Central memory CD8-positive, alpha-beta T cell (primary cell): ENCODE measurements at places on chromosomes 12 and 14.
A peak's percentile ranks its signal among the peaks of the same experiment; 100 is the strongest.

DNA sequence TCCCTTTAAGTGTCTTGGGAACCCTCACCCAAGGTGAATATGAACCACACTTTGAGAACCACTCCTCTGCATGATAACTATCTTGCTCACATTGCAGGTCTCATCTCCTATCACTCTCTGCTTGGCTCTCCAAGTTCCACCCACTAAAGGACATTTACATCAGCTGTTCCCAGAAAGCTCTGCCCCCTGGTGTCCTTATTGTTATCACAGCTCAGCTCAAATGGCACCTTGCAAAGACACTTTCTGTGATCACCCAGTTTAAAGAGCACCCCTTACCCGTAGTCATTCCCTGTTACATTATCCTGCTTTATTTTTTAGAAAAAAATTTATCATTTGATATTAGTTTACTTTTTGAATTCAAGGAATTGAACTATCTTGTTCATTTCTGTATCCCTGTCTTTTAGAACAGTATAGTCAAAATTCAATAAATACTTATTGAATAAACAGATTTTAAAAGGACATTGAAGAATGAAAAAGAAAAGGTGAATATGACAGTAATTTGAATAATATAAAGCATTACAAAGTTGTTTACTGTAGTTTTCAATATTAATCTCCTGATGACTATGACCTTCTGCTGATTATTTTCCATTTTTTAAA lies 20.5 kb upstream of the GUCY2C start:
- peak; percentile 19 for DNase-seq

DNA sequence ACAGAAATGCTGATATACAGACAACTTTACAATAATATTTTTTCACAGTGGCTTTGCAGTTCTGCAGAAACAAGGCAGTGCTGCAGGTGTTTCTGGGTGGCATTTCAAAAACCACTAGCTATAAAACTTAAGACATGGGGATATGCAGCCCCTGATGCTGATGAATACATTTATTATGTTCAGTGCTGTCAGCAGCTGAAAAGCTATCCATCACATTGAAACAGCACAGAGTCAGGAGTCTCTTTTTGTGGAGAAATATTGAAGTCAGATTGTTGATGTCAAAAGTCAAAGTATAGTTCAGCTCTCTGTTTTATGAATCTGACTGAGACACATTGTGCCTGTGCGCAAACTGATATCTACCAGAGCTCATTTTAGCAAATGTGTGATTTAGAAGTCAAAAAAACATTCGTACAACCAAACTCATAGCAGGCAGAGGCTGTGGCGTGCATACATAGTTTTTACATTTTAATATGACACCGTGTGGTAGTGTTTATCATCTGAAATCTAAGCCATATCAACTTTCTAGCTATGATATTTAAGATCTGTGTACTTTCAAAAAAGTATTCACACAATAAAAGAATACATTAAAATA lies 467.6 kb downstream of the PRKD1 start:
- no peak for DNase-seq

- no peak for DNase-seq
These were observed 45.3 kb downstream of the ST8SIA1 start for GRCh38 chr12:22289250-22289649.

DNA sequence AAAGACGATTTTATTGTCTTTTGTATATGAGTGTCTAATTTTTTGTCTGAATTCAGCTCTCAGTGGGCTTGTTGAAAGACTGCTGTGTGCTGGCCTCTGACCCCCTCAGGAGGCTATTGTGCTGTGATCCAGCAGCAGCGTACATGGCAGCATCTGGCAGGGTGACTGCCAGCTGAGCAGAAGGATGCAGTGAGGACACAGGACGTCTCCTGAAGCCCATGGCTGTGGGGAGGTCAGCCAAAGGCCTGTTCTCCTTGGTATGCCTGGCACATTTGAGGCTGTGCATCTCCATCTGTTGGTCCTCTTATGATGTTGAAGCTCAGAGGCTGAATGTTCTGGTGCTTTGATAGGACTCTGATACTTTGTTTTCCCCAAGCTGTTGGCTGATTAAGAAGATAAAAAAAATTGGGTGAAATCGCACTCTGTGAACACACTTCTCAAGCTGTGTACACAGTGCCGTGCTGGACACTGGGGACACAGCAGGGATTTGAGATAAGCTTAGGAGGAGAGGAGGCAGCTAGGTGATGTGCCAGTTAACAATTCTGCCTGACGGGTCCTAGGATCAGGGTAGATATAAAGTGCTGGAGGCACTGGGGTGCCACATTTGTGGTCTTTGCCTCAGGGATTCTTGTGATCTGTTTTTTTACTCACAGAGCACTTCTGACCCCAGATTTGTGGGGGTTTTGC lies 37.5 kb downstream of the EID3 start:
- DNase-seq, result no peak

GRCh38 chr12:50425589-50426258 lies 25.0 kb downstream of the LARP4 start:
- DNase-seq, result no peak

DNA sequence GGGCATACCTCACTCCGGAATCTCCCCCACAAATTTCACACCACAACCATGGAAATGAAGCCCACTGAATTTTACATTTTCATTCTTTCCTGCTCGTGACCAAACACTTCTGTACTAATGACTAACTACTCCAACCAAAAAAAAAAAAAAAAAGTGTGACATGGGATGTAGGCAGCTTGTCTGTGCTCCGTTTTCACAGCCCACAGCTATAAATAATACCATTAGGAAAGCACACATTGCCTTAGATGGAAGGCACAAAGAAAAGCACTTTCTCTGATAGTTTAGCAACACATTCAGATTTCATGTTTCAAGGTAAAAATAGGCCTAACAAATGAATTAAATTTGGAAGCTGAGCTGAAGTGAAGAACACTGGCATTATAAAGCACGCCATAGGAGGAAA lies 42.5 kb downstream of the DUSP6 start:
- no peak for DNase-seq

GRCh38 chr14:105326891-105327694 lies 12.5 kb downstream of the PACS2 start:
- DNase-seq, result no peak

GRCh38 chr12:80272387-80272915 lies 171.6 kb upstream of the PTPRQ start:
- no peak for DNase-seq

- DNase-seq, result no peak
These were observed 12.2 kb downstream of the SLC38A2 start for GRCh38 chr12:46360370-46360769.

- no peak for DNase-seq
These were observed 214.1 kb upstream of the PLEKHG7 start for GRCh38 chr12:92488735-92489134.

GRCh38 chr12:12747278-12747677 lies 30.1 kb downstream of the CDKN1B start:
- no peak for DNase-seq

- no peak for DNase-seq
These were observed 116.4 kb upstream of the CCND2 start for GRCh38 chr12:4157122-4157521.

DNA sequence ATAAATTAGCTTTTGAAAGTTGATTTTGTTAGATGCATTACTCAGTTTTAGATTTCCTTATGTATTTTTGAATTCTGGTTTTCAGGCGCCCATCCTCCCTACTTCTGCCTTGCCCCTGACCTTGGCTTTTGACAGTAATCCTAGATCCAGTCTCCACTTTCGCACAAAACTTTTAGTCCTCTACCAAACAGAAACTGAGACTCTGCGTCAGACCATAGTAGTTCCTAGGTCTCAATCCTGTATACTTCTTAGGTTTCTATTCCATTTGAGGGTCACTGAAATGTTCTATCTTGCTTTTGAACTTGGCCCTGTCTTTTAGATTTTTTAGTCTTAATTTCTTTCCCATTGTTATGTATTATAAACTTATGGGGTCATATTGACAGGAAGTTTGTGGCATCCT lies 307.9 kb upstream of the GARIN6 start:
- no peak for DNase-seq

DNA sequence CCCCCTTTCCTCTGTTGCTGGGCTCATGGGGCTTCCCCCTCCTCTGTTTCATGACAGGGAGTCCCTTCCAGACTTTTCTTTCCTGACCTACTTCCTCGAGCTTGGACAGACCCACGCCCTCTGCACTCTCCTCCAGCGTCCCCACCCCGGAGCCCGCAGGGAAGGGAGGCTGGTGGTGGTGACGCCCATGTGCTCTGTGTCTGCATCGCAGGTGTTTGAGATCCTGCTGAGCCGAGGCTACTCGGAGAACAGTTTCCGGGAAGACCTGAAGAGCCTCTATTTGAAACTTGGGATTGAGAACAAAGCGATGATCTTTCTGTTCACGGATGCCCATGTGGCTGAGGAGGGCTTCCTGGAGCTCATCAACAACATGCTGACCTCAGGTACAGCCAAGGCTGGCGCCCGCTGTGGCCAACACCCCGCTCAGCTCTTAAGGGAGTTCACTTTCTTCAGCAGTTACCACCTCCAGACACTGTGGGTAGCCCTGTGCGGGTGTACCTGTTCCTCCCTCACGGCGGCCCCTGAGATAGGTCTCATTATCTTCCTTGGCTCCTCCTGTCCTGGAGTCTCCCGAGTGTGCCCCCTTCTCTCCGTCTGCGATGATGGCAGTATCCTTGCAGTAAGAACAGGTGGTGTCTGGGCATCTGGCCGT lies 85.6 kb downstream of the CCDC92 start:
- no peak for DNase-seq

DNA sequence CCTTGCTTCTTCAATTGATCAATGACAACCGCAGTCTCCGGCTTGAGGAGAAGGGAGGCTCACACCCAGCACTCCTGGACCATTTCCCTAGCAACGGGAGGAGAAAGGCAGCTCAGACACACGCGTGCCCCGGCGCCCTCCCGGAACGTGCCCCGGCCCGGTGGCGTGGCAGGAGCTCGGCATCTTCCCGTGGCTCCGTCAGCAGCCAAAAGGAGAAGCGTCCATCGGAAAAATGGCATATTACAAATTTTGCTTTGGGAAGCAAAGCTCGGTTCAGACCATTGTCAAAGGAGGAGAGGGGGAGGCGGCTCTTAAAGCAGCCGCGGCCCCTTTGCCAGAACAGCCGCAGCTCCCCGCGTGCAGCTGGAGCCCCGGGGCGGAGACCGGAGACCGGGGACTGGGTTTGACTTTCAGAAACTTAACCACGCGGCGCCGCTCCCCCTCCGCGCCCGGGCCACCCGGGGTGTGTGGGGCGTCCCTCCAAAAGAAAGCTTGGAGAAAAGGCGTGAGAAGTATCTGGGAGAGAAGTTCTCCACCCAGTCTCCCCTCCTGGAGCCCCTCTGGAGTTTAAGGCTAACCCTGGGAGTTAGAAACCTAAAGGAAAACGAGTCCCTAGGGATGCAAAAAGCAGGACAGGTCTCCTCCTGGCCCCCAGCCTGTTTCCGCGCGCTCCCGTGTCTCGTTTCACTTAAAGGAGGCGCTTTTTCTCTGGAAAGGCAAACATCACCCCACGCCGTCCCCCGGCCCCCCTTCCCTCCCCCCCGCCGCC lies 545 bp downstream of the PPFIA2 start:
- DNase-seq, result no peak

GRCh38 chr12:75660805-75661404 lies 149.5 kb upstream of the KRR1 start:
- DNase-seq, result no peak

DNA sequence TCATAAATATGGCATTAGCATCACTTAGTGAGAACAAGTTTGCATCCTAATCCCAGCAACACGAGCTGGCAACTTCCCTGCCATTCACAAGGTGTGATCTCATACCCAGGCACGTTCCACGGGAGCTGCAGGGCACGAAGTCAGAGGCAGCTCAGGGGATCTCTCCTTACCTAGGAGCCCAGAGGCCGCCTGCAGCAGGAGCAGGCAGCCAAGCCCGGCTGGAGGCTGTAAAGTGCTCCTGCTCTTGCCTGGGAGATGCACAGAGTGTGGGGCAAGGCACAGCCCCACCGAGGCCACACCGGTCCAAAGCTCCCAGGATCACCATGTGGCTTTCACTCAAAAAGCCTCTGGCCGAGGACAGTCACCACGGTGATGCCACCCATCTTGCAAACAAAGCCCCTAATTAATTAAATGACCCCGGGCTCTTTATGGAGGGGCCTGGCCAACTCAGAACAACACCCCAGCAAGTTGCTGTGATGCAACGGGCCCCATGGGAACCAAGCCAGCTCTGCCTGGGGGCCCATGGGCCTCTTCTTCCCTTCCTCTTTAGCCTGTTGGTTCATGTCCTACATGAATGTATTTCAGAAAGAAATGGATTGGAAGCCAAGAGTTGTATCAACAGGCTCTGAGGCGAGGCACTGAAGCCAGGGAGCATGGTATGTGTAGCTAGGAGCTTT lies 26.5 kb downstream of the NUAK1 start:
- no peak for DNase-seq

GRCh38 chr12:88743946-88744685 lies 163.8 kb upstream of the KITLG start:
- no peak for DNase-seq

DNA sequence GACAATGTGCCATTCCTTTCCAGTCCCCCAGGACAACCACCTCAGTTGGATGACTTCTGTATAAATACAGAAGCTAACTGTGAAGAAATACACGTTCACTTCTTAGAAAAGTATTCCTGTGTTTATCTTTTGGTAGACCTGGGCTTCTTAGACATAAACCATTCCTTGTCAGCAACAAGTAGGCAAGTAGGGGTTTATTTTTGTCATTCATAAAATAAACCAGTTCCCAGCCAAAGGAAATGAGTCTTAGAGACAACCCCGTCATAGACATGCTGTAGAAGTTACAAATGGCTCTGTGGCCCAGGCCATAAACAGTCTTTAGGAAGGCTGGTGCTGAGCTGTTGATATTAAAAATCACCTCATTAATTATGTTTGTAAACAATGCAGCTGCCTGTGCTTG lies 243.2 kb downstream of the SPTSSA start:
- no peak for DNase-seq

DNA sequence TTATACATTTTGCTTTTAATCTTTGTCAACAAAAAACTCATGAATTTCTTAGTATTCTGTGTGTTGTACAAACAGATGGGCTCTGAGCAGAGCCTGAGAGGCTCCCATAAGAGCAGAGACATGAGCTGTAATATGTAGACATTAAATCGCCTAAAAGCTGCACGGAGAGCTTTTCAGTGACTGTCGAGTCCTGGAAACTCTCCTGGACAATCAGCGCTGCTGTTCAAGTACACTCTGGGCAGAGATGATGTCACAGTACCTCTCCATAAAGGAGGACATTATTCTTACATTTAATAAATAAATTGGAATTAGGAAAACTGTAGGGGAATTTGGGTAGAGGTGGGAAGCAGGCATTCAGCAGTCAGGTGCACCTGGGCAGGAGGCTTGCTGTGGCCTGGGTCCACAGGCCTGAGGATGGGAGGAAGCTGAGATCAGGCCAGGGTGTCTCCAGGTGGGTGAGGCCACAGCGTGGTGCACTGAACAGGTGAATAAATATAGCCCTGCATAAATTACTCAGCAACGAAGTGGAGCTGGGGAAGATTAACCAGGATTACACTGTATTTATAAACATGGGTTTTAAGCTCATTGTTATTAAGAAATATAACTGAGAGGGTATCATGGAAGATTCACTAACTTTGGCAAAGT lies 13.3 kb upstream of the TCL1A start:
- DNase-seq, result no peak

DNA sequence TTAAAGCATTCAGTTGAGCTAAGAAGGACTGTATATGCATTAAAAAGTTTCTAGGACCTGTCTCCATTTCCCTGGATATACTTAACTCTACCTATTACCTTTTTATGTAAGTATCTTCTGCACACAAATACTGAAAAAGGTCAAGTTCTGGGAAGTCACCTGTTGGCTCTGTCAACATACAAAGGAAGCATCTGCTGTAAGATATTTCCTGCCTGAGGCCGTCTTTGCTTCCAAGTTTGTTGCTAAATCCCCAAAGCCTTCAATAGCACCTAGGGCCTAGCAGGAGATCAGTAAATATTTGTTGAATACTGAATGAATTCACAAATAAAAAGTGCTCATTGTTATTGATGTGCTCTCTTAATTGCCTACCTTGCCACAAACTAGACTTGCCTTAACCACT lies 188.4 kb downstream of the DUSP6 start:
- DNase-seq, result no peak
